ENCODE measurements at places on chromosomes 6 and 20.

DNA sequence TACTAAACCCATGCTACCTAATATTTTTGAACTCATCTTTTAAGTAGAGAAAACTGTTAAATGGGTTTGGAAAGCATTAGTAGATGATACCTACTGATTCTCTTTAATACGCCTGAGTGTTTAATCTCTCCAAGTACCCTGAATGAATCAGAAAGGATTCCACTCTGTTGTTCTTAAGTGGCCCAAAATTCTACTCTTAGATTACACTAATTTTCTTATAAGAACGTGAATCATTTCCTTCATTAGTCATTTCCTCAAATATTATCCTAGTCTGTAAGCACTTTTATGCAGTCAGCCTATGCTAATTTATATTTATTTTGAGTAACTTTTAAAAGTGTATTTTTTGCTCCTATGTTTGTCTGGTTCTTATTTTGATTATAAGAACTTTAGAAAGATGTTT lies 380.0 kb downstream of the BTBD9 start:
- no peak for DNase-seq

- DNase-seq = no peak
Measured at GRCh38 chr20:51439160-51439689, 103.3 kb downstream of the NFATC2 start.

GRCh38 chr20:1171461-1172093 lies 13.2 kb downstream of the TMEM74B start:
- DNase-seq = no peak

DNA sequence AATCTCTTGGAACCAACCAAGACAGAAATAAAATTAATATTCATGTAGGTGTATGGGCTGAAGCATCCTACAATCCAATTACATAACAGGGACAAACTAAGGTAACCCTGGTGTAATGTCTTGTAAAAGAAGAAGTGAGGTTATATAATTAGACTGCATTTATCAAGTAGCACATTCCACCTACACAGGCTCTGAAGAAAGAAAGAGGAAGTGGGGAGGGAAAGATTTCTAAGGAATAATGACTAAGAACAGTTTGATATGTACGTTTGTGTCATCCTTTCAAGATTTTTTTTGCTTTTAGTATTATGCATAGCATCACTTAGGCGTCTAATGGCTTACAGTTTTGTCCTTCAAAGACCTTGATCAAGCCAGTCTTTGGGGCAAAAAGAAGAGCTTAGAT lies 139.7 kb downstream of the PLCB1 start:
- DNase-seq = no peak

- DNase-seq = peak; percentile 55
Measured at GRCh38 chr6:65117817-65118409, 589.1 kb downstream of the EYS start.

DNA sequence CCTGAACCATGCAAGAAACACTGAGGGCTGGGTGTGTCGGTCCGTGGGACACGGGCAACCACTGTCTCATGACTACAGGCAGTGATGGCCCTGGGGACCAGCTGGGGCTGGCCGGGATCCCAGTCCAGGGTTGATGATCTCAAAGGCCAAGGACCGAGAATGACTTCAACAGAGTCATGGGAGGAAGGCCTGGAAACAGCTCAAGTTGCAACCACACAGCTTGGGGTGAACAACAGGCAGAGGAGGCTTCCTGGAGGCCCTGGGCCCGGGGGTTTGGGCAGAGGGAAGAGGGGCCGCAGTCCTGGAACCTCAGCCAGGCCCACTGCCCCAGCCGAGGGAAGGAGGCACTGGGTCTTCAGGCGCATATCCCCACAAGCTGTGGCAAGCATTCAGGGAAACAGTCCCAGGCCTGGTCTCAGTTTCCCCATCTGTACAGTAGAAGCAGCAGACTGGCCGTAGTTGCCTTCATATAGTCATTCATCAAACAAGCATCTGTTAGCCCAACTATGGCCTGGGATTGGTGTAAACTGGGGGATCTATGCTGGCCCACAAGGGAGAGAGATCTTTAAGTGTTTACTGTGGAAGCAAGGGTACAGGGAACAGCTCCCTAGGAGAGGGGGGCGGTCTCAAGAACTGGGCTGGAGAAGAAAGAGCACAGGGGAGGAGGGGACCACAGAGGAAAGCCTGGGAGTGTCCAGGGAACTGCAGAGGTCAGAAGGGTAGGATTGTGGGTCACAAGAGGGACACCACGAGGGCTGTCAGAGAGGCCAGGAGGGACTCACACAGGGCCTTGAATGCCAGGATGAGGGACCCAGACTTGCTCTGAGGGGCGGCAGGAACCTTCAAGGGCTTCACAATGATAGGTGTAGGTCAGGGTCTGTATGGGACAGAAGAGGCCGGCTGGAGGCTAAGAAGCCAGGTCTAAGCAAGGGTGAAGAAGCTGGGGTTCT lies 2.1 kb downstream of the MYL9 start:
- no peak for DNase-seq

- no peak for DNase-seq
Measured at GRCh38 chr6:165768961-165769360, 105.9 kb upstream of the PDE10A start.

DNA sequence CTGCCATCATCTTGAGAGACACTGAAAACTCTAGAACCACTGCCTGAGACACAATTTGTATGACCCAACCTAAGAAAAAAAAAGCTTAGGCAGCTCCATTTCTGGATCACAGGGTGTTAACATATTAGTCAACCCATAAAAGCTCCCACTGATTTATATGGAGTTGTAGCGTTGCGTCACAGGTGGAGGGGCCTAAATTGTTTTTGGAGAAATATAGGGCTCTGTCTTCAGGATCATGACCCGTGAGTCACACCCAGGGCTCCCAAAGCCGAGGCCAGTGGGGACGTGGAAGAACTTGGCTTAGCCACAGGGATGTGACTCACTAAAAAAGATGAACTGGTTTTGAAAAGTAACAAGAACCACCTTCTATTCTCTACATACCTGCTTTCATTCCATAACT lies 116.5 kb upstream of the BMP2 start:
- DNase-seq = no peak
